ENCODE measurements at places on chromosomes 7 and 10.
A peak's percentile ranks its signal among the peaks of the same experiment; 100 is the strongest.

DNA sequence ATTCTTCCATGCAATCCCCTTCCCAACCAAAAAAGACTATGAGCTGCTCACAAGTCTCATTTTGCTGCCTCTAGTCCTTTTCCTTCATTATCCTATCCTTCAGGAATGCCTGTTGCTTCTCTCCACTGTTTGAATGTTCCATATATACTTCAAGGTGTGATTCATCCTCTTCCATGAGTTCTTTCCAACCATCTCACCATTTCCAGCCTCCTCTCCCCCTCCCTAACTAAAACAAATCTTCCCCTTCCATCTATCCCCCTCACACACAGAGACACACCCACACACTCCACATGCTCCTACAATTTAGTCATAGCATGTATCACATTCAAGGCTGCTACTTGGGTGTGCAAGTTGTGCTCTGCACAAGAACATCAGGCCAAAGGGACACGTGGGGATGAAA, 254.3 kb downstream of the DYNC1I1 start:
- DNase-seq = no peak

GRCh38 chr10:52706332-52707070, 66.1 kb downstream of the MBL2 start:
- DNase-seq = peak; percentile 3

- DNase-seq = no peak
These were observed 5.6 kb downstream of the NFE2L3 start for GRCh38 chr7:26157520-26158105.

GRCh38 chr10:98074315-98074911, 44.0 kb upstream of the CRTAC1 start:
- peak; percentile 11 for DNase-seq

DNA sequence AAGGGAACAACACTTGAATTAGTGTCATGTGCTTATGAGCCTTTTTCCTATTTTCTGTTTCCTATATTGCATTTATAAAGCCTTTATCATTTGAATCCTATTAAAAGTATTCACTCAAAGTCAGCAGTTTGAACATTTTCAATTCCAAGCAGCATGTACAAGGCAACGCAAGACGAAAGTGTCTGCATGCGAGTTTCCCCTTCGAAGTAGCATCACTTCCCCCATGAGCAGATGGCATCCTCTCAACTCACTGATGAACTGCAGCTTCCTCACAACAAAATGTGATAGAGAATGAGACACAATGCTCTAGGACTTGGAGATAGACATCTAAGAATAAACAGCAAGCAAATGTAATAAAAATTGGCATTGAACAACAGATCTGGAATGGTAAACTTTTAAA, 270.7 kb downstream of the PRPF18 start:
- DNase-seq = no peak

DNA sequence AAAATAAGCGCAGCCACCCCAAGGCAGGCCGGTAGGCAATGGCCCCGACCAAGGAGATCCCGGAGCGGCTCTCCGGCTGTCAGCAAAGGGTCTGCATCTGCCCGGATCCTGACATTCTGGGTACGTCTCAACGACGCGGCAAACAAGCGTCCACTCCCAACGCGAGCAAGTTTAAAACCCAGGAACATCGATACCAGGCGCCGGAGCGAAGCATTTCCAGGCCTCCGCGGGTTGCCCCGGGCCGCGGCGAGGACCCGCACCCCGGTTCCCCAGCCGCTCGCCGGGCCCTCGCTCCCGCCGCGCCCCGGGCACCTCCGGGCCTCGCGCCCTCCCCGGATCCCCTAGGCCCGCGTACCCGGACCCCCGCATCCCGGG, 453 bp downstream of the URGCP start:
- DNase-seq = peak; percentile 25

DNA sequence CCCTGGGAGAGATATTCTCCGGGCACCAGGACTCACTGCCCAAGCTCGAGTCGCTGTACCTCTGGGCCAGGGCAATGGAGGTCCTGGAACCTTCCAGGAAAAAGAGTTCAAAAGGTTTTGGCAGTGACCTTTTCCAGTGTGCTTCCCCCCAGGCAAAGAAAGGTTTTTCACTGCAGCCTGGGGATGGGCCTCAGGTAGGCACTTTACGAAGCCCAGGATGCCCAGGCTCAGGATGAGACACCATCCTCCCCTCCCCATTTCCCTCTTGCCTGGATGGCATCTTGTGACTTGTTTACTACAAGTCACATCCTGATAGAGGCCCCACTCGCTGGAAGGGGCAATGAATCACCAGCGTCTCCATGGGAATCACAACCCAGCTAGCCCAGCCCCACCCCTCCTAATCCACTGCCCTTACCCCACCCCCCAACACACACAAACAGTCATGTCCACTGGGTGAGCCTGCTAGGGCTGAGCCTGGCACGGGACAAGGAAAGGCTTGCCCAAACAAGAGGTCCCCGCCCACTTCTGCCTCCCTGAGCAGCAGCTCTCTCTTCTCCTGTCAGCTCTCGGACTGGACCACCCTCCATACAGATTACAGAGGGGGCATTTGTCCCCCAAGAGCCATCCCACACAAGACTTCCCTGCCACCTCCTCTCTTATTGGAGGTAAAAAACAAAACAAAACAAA, 93.8 kb upstream of the SMNDC1 start:
- DNase-seq = peak; percentile 99

DNA sequence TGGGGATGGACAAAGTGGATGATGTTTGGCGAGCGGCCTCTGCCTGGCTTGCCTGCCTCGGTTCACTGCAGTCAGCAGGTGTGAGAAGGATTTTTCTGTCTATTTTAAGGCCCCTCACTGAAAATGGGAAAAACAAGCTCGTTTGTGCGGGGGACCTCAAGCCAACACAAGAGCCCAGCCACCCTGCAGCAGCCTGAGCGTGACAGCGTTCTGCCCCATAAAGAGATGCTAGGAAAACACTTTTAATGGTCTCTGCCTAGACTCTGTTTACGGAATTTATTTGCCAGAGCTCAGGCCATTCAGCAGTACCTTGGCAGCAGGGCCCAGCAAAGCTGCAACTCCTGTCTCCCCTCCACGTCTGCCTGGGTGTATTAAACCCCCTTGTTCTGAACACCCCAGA, 131.7 kb downstream of the GRK5 start:
- no peak for DNase-seq

DNA sequence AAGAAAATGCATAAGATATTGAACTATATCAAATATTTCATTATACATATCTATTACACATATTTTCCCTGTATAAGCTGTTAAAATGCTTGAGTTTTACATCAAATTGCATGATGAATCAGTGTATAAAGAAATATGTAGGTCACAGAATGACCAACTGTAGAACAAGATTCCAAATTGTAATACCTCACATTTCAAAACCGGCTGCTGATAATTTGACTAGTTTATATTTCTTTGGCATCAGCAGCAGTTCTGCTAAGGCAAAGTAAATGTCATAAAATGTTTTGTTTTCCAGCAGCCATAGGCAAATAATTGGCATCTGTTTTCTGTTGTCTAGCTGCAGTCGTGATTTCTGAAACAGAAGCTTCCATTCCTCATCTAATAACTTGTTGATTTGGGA, 633.9 kb downstream of the ARL4A start:
- DNase-seq = no peak

GRCh38 chr7:3128857-3129490, 85.3 kb upstream of the CARD11 start:
- no peak for DNase-seq

DNA sequence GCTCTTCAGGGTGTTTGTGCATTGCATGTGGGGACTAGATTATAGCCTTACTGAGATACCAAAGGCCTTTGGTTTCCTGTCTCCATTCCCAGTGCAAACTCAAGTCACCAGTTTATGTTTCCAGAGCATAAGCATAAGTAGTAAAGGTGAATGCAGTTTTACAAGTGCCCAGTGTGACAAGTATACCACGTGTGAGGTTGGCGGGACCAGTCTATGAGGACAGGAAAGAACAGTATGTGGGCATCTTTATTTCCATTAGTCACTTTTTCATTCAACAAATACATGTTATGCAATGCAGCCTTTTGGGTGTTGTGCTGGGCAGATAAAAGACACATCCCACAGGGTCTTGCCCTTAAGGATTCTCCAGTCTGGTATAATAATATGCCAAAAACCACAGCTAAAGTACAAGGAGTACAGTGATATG, 146.5 kb downstream of the ARID5B start:
- peak; percentile 68 for DNase-seq

GRCh38 chr10:71970331-71970730, 6.1 kb downstream of the CHST3 start:
- DNase-seq = peak; percentile 53

DNA sequence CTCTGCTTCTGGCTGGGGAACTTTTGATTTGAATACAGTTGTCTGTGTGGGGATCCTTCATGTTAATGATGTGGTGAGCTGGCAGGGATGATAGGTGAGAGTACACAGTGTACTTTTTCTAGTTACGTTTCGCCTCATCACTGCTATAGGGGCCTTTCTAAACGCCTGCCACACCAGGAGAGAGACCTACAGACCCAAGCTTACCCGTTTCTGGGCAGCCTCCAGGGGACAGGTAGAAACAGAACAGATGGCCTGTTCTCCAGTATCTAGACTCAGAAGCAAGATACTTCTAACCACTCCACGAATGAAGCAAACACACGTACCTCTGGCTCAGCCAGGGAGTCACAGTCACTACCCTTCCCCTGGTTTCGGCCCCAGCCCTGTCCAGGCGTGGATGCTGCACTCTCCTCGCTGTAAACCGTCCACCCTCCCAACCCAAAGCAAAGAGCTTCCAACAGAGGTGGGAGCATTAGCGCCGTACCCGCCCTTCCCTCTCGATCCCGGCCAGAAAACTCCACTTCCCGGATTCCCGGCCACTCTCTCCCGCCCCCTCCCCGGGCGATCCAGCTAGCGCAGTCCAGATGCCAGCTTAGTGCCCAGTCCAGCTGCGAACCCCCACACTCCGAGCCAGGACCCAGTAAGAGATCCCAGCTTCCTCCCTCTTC, 1.2 kb downstream of the CCDC6 start:
- peak; percentile 48 for DNase-seq

- no peak for DNase-seq
These were observed 571.6 kb downstream of the SH2D4B start for GRCh38 chr10:81109200-81109752.

DNA sequence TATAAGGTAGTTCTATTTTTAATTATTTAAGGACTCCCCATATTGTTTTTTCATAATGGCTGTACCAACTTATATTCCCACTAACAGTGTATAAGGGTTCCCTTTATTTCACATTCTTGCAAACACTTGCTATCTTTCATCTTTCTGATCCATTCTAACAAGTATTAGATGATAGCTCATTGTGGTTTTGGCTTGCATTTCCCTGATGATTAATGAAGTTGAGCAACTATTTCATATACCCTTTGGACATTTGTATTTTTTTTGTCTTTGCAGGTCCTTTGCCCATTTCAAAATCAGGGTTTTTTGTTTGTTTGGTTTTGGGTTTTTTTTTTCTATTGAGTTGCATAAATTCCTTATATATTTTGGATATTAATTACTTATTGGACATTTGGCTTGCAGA, 107.2 kb downstream of the EPC1 start:
- peak; percentile 83 for DNase-seq

GRCh38 chr7:117051808-117052207, 98.5 kb downstream of the ST7 start:
- no peak for DNase-seq

DNA sequence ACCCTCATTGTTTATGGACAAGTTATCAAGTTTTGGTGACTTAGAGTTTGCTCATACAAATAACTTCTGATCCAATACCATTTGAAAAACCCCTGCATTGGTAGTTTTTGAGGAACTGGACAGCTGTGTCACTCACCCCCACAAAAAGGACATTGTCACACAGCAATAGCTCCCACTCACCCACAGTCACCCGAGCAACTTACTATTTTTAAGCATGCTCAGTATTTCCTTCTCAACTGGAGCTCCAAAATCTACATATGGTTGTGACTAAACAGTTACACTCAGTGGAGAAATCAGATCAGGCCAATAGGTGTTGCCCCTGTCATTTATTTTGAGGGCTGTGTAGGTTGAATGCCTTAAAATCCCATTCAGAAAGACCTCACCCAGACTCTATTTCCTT, 165.2 kb upstream of the AUTS2 start:
- DNase-seq = no peak

- DNase-seq = no peak
These were observed 85.7 kb downstream of the ANLN start for GRCh38 chr7:36475381-36475780.

GRCh38 chr10:62528441-62528840, 154.3 kb downstream of the ZNF365 start:
- DNase-seq = peak; percentile 67

All from mammary epithelial cell (primary cell).